ENCODE measurements at places on chromosomes 7 and 10. TPM values are rescaled to one million over a fixed set of nuclear protein-coding genes. Genes with fewer than 3 reads are reported as not detected.

SYT15 gene
- total RNA-seq = 0.41 TPM

WAPL gene
- 149 TPM for total RNA-seq

TACC2 gene
- 9.2 TPM for total RNA-seq

PTN gene
- total RNA-seq = 12.8 TPM

ENO4 gene
- 1.4 TPM for total RNA-seq
